ENCODE measurements at places on chromosomes 4 and X. TPM values are rescaled to one million over a fixed set of nuclear protein-coding genes. Genes with fewer than 3 reads are reported as not detected.

DNA sequence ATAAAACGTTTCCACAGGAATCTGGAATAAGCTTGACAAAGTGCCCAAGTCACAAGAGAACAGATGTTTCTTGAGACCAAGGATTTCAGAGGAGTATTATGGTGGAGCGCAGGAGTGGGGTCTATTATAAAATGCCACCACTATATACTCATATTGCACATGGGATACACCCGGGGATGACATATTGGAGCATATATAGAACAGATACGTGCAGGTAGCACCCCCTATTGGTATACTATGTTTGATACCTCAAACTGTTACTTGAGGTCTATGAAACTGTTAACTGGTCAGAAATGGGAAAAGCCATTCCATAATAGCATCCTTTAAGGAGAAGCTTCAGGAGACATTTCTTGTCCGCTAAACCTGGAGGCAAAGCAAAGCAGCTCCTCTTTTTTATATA lies 86.0 kb downstream of the PCYT1B start:
- H3K27ac ChIP-seq, result no peak overlapping the region
- no peaks in the 10 kb centered on the region for H3K4me1 ChIP-seq
- no peaks in the 10 kb centered on the region for H3K36me3 ChIP-seq
- no peak for DNase-seq

CA5B gene
- 30.8 TPM for total RNA-seq

KLHL34 gene
- not detected for total RNA-seq

GRCh38 chrX:132486599-132487178 lies 2.1 kb downstream of the MBNL3 start:
- no peaks in the 10 kb centered on the region for H3K36me3 ChIP-seq
- H3K27ac ChIP-seq, result no peak overlapping the region
- no peak for DNase-seq
- H3K4me3 ChIP-seq, result no peak overlapping the region

DNA sequence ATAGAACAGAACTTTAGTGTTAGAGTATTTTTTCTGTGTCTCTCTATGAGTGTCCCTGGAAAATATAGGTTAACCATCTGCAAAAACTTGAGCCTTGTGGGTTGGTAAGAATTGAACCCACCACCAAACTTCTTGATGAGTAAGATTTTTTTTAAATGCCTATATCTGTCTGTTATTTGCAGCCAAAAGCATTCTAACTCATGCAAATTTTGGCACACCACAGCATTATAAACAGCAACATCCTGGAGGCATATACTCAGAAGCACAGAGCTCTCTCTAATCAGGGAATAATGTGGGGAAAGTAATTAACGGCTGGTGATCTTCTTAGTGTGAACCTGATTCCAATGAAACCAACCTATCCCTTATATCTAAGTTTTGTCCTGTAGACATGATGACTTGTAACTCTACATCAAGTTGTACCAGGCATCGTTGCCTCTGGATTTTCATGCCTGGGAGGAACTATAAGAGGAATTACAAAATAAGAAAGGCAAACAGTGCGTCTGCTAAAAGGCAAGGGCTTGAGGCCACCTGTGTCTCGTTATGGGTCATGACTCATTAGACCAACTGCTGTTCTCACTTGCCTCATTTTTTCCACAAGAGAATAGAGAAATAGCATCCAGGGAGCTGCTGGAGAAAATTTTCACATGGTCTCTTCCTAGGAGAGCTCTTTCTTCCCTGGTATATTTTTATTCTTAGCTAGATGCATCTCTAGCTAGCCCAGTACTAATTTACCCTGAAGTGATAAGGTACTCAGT lies 202.4 kb downstream of the CHIC2 start:
- DNase-seq, result no peak
- no peak overlapping the region for H3K4me3 ChIP-seq
- H3K27me3 ChIP-seq, result no peaks in the 10 kb centered on the region
- no peak overlapping the region for H3K27ac ChIP-seq
- no peaks in the 10 kb centered on the region for H3K36me3 ChIP-seq

DNA sequence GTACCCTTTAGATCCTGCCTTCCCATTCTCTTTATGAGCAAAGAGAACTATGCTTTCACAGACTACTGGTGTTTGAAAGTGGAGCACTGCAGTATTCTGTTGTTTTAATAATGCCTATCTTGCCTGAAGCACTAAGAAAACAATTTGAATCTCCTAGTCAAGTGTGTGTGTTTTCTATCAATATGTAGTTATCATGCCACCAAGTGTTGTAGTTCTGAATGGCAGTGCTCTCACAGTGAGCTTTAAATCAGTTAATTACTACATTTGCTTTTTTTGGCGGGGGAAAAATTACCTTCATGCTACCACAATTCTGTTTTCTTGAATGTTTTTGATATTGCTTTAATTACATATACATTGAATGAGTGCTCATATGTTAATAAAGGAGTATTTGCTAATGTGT lies 143.6 kb upstream of the FAM47A start:
- H3K4me3 ChIP-seq, result no peak overlapping the region
- H3K36me3 ChIP-seq, result no peaks in the 10 kb centered on the region
- H3K27ac ChIP-seq, result no peak overlapping the region

GRCh38 chr4:108172753-108173598 lies 4.2 kb upstream of the LEF1 start:
- no peak overlapping the region for H3K27ac ChIP-seq
- no peaks in the 10 kb centered on the region for H3K36me3 ChIP-seq
- no peaks in the 10 kb centered on the region for H3K4me1 ChIP-seq
- H3K4me3 ChIP-seq, result peak overlapping the region; percentile 94
- peak; percentile 48 for DNase-seq

DNA sequence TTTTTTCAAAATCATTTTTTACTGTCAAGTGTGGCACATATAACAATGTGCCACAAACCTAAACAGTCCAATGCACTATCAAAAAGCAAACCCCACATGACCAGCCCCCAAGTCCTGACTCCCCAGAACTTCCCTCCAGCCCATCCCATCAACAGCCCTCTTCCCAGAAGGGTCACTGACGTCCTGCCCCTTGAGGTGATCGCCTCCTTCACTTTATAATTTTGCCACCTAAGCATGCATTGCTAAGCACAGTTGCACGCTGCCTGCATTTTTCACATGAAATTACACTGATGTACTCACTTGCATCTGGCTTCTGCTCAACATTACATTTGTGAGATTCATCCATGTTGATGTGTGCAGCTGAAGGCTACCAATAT lies 42.5 kb downstream of the HTRA3 start:
- no peak for DNase-seq
- H3K4me3 ChIP-seq, result no peak overlapping the region
- no peaks in the 10 kb centered on the region for H3K27me3 ChIP-seq

- no peaks in the 10 kb centered on the region for H3K36me3 ChIP-seq
- DNase-seq, result no peak
- no peak overlapping the region for H3K4me3 ChIP-seq
- no peaks in the 10 kb centered on the region for H3K4me1 ChIP-seq
- no peaks in the 10 kb centered on the region for H3K27me3 ChIP-seq
- H3K27ac ChIP-seq, result peak overlapping the region; percentile 48
Observed at GRCh38 chrX:120672841-120673530, 43.1 kb upstream of the C1GALT1C1 start.

GRCh38 chr4:76597423-76597979 lies 162.5 kb downstream of the SHROOM3 start:
- peaks cover 8% of the 10 kb centered on the region for H3K4me1 ChIP-seq
- no peak for DNase-seq
- H3K27ac ChIP-seq, result peak overlapping the region; percentile 17

GPR34 gene
- 22.7 TPM for total RNA-seq

- H3K4me3 ChIP-seq, result no peak overlapping the region
- no peaks in the 10 kb centered on the region for H3K36me3 ChIP-seq
- H3K27ac ChIP-seq, result no peak overlapping the region
- H3K4me1 ChIP-seq, result no peaks in the 10 kb centered on the region
Observed at GRCh38 chrX:12372111-12372510, 233.8 kb downstream of the FRMPD4 start.

NOX1 gene
- not detected for total RNA-seq
